NCI-H524 (cell line): ENCODE measurements at places on chromosomes 6 and 20.

DNA sequence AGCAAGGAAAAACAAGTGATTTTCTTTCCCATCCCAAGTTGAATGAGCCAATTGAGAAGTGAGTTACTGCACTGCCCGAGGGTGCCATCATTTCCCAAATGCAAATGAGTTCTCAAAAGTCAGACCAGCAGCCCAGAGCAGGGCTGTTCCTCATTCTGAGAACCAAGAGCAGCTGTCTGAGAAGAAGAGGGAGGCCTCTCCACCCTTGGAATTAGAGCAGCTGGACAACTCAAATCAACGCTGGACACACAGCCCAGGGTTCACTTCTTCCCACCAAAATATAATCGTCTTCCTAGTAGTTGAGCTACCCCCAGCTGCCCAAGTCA is 4.6 kb upstream of the PREX1 start:
- DNase-seq: no peak

- DNase-seq: no peak
Measured at GRCh38 chr20:11511821-11512220, 405.9 kb upstream of the BTBD3 start.

DNA sequence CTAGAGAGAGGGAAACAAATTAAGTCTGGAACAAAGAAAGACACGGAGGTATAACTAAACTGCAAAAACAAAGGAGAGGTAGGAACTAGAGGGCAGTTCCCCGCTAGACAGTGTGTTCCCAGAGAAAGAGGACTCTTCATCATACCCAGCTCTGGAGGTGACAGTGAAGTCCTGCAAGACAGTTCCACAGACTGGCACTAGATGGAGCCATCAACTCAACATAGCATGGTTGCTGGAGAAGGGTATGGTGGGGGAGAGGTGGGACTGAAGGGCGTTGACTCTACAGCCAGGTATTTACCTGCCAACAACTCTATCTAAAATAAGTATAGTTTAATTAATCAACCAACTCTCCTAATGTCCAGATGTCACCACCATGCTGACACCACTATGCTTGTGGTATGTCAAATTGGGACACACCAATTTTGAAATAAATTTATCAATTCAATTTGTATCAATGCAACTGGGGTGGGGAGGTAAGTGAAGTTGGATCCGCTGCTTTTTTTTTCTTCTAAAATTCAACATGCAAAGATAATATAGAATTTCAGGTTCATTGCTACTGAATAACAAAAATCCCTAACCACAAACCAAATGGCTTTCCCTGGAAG is 9.7 kb downstream of the BACH2 start:
- peak; percentile 56 for DNase-seq

- DNase-seq: no peak
Measured at GRCh38 chr20:57389695-57390603, 1.2 kb upstream of the RBM38 start.

DNA sequence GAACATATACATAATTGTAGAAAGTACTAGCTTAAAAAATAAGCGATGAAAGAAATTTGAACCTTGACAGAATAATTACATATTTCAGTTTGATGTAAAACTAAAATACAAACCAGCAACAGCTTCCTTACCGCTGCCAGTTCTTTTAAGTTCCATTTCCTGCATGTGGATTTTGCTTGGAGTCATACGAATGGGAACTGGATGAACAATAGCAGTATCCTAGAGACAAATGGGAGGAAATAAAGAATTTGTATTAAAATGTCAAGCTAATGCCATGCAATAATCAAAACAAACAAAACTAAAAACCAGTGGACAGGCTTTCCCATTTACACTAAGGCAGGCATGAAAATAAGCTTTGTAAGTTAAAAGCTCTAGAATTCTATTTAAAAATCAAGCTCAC is 67.1 kb downstream of the REPS1 start:
- DNase-seq: no peak

DNA sequence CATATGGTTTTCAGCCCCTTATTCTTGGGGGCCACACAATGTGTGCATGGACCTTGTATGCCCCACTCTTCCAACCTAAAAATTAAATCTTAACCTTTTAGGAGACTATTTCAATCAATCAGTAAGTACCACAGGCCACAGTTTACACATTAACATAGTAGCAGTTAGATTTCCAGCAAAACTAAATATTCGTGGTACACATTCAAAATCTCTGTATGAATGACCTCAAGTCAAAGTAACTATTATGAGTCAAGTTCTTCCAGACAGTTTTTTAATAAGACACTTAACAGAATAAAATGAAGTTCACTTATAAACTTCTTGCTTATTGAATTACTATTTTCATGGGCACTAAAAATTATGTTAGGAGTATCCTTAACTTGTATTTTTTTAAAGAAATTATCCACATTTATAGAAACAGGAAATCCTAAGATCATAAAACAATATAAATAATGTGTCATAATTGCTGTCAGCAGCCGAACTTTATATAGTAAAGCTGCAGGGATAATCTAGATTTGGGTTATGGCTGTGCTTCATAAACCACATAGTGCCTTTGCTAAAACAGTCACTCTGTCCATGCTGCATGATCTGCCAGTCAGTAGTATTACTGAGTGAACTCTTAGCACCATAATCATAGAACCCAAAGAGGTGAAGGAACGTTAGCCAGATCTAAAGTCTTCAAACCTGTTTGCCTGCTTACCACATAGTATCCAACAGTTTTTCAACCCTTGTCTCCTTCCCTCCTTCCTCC is 21.7 kb downstream of the SEC63 start:
- no peak for DNase-seq

GRCh38 chr6:64330694-64331307 is 695.2 kb downstream of the PHF3 start:
- DNase-seq: peak; percentile 28

DNA sequence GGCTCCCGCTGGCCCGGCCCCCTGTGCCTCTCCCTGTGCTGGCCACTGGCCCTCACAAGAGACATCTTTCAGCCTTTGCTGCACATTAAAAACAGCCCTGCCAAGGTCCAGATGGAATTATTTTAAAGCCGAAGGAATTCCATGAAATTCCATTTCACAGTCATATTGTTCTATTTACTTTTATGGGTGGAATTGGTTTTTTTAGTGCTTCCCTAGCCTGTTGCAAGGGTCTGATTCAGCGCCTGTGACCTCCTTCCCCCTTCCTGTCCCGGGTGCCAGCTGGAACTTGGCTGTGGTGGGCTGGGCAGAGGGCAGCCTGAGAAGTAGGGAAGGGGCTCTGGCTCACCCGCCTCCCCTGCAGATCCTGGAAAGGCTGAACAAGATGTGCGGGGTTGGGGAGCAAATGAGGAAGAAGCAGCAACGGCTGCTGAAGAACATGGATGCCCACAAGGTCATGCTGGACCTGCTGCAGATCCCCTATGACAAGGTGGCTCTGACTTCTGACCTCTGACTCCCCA is 34.3 kb downstream of the UQCC2 start:
- DNase-seq: no peak

GRCh38 chr6:70998148-70998547 is 41.3 kb upstream of the B3GAT2 start:
- DNase-seq: no peak

DNA sequence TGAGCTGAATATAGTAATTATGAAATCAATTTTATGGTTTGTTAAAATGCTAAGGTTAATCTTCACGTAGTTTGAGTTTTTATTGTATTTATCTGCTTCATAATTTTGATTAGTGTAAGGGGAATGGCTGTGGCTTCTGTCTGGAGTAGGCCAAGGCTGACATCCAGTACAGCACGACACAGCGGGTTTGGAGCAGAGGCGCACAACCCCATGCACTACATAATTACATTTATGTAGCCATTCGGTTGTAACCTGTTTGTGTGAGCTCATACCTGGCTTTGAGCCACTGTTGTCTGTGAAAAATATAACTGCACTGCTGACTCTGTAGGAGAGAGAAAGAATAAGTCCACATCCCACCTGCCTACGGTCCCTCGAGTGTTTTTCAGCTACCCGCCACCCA is 615.5 kb downstream of the EYS start:
- no peak for DNase-seq

- no peak for DNase-seq
Measured at GRCh38 chr6:47023573-47023972, 18.6 kb downstream of the ADGRF1 start.

DNA sequence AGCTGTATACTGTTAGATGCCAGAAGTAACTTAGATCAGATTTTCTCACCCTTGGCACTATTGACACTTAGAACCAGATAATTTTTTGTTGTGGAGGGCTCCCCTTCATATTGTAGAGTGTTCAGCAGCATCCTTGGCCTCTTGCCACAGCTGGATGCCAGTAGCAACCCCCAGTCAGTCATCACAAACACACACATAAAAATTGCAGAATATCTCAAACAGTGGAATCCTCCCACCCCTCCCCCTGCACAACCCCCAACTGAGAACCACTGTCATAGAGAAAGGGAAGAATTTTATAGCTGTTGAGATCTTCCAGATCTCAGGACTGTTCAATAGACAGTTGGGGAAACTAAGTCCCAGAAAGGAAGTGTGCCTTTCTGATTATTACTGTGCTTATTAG is 81.2 kb upstream of the VSTM2L start:
- DNase-seq: no peak
